ENCODE measurements at places on chromosomes 5 and 9. TPM values are rescaled to one million over a fixed set of nuclear protein-coding genes. Genes with fewer than 3 reads are reported as not detected.

DNA sequence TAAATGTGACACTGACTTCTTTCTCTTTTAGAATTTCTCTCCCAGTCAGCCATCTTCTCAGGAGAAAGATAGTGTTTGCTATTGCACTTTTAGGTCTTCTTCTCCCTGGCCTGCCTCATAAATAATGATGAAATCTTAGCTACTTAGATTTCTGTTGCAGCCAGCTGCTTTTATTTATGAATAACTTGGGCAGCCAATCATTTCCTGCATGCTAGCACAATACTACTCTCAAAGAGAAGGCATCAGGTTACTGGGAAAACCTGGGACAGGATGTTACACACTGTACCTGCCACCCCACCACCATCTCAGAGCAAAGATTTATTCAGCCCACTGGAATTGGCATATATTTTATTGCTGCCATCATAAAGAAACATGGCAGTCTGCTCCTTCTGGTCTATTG lies 266.6 kb downstream of the PRELID2 start:
- DNase-seq = no peak

DNA sequence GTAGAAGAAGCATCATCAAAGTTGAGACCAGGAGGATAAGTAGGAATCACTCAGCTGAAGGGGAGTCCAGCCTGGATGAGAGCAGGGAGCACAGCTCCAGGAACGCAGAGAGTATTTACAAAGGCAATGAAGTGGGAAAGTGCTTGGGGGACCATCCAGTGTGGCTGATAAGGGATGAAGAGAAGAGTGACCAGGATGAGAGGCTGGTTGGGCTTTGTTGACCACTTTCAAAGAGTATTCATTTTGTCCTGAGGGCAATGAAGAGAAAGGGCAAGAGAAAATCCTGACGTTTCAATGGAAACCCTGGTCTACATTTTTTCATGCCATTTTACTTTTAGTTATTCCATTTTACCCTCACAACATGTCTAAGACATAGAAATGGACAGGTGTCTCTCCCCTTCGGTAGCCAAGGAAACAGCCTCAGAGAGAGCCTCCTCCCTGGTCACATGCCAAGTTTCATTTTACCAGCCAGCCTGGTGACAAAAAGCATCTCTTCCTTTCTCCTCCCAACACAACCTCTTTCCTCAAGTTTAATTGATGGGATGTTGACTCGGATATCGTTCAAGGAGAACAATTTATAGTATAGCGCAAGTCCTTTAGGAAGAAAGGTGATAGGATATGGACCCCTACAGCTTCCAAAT lies 492.7 kb upstream of the CLINT1 start:
- no peak for DNase-seq

- no peak for DNase-seq
Observed at GRCh38 chr5:95081500-95081960, 203.4 kb downstream of the MCTP1 start.

DNA sequence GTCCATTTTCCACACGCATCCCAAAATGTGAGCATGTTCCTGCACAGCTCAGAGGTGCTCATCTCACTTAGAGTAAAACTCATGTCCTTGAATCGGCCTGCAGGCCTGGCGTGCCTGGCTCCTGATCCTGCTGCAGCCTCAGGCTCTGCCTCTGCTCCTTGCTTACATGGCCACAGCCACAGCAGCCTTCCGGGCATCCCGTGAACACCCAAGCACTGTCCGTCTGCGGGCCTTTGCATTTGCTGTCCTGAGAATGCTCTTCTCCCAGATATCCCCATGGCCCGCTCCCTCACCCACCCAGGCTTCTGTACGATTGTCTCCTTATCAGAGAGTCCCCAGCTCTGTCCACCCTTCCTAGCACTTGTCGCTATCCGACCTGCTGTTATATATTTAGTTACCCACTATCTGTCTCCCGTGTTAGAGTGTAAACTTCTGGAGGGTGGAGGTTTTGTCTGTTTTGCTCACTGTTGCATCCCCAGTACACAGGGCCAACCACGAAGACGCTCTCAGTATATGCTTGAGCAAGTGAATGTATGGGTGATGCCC lies 21.9 kb downstream of the FGF18 start:
- no peak for DNase-seq

GRCh38 chr5:140049205-140049604 lies 6.1 kb upstream of the NRG2 start:
- no peak for DNase-seq

DNA sequence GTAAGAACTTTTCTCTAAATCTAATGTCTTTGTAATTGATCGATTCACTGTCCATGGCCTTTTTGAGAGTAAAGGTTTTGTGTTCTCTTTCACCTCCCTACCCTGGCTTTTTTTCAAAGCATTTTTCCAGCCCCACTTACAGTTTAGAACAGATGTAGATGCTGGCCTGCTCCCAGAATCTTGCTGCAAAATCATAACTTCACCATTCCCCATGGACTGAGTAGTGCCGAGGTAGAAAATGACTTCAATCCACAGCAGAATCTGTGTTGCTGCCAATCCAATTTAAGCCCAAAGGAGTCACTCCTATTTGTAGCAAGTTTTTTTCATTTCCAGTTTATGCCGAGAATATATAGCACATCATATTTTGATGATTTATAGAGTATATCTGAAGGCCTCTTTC lies 46.5 kb upstream of the CEMIP2 start:
- DNase-seq = no peak

The OTP gene
- not detected for total RNA-seq

DNA sequence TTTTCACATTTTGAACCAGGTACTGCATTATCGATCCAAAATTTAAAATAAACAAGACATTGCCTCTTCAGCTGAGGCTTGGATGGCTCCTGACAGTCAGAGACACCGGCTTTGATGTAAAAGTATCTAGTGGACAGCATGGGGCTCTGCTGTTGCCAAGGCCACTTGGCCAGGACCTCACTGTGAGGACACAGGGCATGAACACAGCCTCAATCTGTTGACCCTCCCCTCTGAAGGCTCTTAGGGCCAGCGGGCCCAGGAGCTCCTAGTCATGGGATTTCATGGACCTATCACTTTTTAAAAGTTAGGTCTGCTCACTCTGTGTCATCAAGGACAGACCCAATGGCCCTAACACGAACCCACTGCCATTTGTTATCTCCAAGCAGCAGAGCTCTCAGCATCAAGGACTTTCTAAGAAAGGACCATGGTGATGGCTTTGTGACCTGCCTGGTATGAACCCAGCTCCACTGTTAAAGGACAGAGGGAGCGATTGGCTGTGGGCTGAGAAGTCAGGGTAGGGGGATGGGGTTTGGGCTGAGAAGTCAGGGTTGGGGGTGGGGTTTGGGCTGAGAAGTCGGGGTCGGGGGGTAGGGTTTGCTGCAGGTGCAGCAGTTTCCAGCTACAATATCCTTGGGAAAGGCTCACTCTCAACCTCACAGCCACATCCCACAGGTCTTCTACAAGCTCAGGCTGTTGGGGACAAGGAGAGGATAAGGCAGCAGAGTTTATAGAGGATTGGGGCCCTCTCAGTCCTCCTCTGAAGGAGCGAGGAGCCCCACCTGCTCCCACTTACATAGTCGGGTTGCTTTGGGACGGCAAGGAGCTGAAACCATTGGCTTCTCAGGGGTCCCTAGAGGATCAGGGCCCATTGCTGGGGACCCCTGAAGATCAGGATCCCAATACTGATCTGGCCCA lies 146.8 kb downstream of the BARX1 start:
- DNase-seq = no peak

GRCh38 chr5:158990979-158991775 lies 108.5 kb downstream of the EBF1 start:
- DNase-seq = no peak

DNA sequence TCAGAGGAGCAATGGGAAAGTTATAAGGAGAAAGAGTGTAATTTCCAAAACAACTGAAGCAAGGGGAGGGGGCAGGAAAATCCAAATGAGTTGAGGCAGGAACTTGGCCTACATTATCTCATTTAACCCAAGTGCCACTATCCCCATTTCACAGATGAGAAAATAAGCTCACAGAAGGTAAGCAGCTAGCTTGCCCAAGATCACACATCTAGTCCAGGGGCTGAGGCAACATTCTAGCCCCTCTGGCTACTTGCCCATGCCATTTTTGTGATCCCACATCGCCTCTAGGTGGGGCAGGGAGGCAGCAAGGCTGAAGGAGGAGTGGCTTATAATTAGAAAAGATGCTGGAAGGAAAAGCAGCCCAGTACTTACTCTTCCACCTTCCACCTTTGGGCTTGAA lies 2.6 kb upstream of the PSIP1 start:
- DNase-seq = no peak

GRCh38 chr5:170143710-170144109 lies 38.0 kb downstream of the FOXI1 start:
- DNase-seq = no peak

The C9orf153 gene
- 0.54 TPM for total RNA-seq

DNA sequence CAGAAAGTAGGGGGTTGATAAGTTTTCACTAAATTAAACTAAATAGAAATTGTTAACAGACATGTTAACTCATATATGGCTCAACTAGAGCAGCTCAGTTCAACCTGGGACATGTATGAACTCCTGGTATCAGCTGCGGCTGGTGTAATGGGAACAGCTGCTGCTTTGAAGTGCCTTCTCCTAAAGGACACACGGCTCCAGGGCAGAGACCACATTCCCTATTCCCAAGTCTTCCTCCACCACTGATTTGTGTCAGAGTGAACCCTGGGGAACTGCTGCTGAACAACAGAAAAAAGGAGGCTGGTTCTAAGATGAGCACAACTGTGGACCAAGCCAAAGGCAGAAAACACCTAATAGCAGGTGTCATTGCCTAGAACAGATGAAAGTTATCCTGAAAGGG lies 71.1 kb downstream of the MAPKAP1 start:
- DNase-seq = no peak

DNA sequence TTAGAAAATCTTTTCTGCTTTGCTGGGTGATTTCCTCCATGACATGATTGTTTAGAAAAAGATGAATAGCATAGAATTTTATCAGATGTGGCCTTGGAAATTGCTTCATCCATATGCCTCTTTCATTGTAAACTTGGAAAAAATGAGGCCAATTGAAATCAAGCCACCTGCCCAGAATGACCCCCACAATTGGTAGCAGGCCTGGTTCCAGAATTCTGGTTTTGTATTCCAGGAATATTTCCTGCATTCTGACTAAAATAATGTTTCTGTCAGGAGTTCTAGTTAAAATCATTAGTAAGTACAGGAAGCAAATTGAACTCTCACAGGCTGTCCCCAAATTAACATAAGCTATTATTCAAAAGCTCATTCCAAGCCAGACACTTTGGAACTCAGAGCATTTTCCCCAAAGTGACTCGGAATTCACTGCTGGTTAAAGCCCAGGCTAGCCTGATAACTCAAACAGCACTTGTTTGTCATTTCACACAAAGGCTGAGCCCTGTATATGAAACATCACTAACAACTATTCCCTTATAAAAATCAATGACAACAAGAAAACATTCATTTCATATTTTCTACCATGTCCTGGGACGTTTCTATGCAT lies 75.1 kb upstream of the ADCY2 start:
- no peak for DNase-seq

- DNase-seq = no peak
Observed at GRCh38 chr9:99023831-99024230, 80.1 kb downstream of the COL15A1 start.

DNA sequence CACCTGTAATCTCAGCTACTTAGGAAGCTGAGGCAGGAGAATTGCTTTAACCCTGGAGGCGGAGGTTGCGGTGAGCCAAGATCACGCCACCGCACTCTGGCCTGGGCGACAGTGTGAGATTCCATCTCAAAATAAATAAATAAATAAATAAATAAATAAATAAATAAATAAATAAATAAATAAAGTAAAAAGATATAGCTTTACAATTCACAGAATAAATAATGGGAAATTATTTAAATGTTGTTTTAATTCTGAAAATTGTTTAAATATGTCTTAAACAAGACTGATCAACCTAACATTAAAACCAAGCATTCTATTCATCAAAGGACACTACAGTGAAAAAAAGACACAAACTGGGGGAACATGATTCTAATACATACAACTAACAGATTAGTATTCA lies 357.1 kb downstream of the CTNND2 start:
- DNase-seq = no peak

DNA sequence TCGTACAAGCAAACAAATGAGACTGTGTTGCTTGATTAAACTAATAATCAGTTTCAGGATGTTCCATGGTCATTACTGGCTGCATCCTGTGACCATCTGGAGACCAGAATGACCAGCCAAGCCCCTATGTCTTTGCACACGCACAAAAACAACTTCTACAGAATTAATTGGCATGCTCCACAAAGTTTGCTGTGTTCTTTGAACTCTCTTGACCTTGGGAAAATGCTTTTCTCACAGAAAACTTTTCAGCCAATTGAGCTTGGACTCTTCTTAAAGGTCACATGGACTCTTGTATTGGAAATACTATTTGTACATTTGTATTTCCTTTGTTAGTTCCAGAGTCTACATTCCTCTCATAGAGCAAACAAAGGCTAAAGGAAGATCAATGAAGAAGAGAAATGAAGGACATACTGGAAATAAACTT lies 147.8 kb downstream of the ARRDC3 start:
- no peak for DNase-seq

The UGCG gene
- 16.7 TPM for total RNA-seq

DNA sequence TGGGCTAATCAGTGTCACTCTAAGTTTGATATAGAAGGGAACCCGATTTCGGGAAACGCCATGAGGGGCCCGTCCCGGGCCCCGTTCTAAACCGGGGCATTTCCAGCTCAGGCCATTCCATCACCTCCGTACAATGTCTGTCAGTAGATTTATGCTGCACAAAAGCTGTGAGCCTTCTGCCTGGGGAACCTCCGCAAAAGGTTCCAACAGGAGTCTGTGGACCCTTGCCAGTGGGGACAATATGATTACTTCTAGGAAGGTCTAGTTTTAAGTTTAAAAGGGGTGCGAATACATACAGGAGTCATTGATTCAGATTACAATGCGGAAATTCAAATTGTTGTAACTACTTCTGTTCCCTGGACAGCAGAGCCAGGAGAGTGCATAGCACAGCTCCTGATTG lies 57.6 kb downstream of the RAPGEF1 start:
- no peak for DNase-seq

DNA sequence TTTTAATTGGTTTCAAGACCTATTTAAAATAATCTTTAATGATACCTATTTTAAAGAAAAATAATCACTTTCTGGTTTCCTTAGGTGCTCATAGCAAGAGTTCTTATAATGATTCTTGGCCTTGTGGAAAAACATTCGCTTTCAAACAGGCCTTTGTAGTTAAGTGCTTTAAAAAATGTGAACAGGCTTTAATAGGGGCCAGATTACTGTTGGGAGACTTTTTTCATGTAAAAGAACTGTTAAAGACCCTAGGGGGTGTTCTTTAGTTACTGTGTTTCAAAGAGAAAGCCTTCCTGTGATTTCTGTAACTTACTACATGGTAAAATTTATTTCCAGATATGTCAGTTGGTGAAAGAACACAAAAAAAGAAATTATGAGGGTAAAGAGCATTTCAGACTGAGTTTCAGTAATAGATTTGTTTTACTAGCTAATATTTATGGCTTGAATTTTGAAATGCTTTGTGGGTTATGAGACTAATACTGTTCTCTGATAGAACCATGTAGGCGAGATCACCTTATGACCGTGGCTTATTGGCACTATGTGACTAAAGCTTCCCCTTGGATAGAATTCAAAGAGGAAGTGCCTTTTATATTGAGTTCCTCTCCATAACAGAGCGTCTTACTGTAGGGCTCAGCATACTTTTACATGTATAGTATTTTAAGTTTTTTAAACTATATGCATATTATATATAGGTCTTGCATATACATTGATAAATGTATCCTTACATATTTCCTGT lies 70.7 kb downstream of the CSNK1G3 start:
- DNase-seq = no peak

All from right lobe of liver (tissue), 6 donors.